ENCODE measurements at places on chromosomes 7 and 10.

DNA sequence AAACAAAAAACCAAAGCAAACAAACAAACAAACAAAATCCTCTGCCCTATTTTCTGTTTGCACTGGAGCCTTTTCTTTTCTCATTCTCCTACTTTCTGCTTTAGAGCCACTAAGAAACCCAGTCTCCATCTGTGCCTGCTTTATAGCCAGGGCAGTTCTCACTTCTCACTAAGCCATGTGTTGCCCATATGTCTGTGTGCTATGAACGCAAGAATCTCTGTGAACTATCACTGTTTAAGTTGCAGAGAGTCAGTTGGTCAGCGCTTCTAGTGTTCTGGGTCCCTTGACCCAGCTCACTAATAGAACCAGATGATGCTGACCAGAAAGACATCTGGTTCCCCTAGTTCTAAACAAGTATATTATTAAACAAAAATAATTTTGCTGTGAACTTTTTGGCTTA, 81.4 kb downstream of the FAM185A start:
- DNase-seq = no peak

DNA sequence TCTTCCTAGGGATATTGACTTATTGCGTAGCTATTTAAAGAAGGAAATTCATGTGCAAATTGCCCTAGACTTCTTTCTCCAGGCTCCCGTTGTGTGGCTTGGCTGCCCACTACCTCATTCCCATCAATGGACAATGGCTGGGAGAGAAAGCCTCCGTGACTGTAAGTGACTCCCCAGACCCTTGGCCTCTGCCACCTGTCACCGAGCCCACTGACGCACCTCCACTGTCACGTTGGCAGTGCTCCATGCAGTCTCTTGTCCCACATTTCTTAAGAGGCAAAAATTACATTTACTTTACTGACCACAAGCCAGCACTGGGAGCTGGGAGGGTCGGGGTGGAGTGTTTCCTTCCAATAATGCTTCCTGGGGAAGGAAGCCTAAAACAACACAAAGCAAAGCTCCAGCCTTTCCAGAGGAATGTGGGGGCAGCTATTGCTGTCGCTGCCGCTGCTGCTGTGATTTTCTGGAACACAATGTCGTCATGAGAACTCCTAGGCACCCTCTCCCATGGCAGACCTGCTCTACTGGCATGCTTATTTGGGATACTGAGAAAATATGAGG, 89.7 kb upstream of the STEAP1B start:
- no peak for DNase-seq

GRCh38 chr7:33581236-33581635, 324.1 kb upstream of the BMPER start:
- no peak for DNase-seq

DNA sequence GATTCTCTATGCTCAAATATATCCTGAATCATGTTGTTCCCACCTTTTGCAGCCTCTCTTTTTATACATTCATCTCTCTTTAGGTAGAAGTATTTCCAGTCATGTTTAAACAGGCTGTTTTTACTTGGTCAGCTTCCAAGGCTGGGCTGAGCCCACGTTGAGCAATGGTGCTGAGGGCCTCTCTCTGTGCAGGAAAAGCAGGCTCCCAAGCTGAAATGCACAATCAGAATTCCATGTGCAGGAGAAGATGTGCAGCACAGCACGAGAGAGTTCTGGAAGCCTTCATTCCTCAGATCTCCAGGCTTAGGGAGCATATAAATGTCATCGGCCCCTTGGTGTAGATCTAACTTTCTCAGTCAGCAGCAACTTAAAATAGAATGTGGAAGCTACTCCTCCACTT, 588.5 kb downstream of the TNS3 start:
- DNase-seq = no peak

- no peak for DNase-seq
Observed at GRCh38 chr7:99191869-99192596, 15.9 kb downstream of the KPNA7 start.

DNA sequence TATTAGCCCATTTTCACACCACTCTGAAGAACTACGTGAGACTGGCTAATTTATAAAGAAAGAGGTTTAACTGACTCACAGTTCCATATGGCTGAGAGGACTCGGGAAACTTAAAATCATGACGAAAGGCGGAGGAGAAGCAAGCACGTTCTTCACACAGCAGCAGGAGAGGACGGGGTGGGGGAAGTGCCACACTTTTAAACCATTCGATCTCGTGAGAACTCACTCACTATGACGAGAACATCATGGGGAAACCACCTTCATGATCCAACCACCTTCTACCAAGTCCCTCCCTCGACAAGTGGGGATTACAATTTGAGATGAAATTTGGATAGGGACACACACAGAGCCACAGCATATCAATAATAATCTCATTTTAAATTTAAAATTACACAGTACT, 80.2 kb downstream of the VWDE start:
- no peak for DNase-seq
